ENCODE measurements at places on chromosomes 5 and 9.
A peak's percentile ranks its signal among the peaks of the same experiment; 100 is the strongest.

DNA sequence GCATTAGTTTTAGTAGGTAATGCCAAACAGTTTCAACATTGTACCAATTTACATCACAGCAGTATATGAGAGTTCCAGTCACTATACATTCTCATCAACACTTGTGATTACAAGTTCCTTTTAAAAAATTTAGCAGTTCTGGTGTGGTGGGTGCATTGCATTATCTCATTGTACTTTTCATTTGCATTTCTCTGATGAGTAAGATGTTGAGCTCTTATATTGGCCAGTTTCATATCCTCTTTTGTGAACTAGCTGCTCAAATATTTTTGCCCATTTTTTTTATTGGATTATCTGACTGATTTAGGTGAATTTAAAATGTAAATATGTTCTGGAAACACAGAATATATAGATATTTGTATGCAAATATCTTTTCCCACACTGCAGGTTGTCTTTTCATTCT is 160.9 kb upstream of the NR3C1 start:
- DNase-seq: no peak

DNA sequence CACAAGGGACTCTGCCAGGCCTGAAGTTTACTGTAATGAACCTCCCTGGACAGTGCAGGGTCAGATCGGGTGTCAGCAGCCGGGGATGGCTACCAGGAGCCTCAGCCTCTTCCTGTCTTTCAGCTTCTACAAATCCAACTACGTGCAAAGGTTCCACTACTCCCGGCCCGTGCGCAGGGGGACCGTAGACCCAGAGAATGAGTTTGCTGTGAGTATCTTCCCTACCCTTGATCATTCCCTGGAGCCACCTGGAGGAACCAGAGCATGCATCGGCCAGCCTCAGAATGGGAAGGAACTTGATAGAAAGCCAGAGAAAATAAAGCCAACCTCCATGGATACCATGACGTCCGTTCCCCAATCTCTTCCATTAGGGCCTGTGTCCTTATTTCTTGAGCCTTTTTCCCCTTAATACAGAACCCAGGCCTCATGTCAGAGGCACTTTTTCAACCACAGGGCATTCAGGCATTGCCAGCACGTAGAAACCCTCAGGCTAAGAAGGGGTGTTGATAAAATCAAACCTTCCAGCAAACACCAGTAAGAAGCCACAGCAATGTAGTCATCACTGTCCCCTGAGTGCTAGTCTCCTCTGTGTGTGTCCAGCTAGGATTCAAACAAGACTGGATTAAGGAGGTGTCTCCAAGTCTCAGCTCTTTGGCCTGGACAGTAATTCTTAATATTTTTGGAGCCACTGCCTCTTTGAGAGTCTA is 49.0 kb upstream of the FOXI1 start:
- no peak for DNase-seq

DNA sequence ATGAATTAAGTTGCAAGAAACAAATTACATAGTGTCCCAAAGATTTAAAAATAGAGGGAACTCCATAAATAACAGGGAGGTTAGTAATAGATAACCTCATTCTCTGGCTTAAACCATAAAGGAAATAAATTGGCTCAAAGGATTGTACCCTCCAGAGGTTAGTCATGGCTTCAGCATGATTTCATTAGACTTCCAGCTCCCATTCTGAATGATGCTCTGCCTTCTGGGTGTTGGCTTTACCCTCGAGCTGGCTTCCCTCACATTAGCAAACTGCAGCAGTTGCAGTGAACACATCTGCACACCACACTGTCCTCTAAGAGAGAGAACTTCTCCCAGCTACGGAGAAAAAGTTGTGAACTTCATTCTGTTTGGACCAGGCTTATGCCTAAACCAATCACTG is 70.4 kb downstream of the RGS7BP start:
- DNase-seq: no peak

GRCh38 chr5:152465140-152465539 is 60.1 kb upstream of the NMUR2 start:
- no peak for DNase-seq

DNA sequence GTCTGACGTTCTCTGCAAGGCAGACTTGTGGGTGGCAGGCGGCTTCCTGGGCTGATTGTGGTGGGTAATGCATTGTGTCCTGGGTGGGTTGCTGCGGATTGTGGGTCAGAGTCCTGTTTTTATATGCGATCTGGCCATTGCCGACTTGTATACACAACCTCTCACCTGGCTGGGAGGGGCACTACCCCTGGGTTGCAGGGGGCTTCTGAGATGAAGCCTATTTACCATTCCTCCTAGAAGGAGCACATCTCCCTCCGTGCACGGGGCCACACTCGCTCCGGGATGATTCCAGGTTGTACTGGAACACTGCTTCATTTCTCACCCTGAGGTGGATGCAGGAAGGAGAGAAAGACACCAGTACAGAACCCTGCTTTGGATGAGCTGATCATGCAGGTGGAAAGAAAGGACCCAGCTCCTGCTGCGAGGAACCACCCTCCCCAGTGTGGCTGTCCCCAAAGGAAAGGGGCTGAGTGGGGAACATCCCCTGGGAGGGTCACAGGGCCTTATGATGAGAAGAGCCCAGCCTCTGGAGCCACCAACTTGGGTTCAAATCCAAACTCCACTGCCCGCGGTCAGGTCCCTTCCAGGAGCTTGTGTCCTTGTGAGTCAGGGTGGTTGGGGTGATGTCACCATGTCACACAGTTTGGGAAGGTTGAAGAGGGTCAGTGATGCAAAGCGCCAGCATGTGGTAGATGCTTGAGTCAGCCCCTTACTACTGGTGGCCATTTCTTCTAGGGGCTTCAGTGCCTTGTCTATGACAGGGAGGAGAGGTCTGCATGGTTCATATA is 151.8 kb upstream of the COL5A1 start:
- no peak for DNase-seq

DNA sequence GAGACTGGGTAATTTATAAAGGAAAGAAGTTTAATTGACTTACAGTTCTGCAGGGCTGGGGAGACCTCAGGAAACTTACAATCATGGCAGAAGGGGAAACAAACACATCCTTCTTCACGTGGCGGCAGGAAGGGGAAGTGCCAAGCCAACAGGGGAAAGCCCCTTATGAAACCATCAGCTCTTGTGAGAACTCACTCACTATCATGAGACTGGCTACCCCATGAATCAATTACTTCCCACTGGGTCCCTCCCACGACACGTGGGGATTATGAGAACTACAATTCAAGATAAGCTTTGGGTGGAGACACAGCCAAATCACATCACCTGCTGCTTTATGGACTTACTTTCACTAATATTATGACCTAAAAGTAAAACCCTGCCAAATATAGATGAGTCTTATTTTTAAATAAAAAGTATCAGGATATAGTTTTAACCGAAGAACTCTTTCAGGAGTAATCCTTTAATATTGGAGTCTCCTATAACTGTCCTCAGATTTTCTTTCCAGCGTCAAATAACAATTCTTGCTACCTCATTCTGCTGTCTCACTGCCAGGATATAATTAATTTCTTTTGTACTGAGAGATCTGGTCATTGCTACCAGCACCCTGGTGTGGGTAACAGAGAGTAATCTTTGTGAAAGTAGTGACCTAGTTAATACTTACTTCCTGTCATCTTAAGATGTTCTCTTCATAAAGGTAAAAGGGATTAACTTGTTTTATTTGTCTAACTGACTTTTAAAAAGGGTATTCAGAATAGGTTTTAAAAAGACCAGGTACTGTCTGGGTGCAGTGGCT is 68.6 kb downstream of the NLN start:
- peak; percentile 8 for DNase-seq

DNA sequence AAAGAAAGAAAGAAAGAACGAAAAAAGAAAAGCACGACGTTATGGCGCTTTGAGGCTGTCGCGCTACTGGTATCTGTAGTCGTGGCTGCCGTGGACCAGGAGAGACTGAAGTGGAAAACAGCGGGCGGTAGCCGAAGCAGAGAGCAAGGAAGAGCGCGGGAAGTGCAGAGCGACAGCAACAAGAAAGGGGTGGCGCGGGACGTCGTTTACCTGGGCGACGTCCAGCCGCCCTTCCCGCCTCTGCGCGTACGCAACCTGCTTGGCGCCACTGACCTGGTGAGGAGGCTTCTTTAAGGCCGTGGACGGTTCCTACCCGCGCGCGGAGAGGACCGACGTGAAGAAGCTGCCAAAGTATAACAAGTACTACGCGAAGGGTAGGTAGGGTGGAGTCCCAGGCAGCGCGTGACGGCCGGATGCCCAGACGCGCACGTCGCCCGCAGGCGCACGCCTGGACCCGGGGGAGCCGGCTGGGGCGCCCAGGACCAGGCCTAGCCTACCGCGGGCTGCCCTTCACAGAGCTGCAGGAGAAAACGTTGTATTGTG is 15.4 kb downstream of the CCL28 start:
- peak; percentile 34 for DNase-seq

DNA sequence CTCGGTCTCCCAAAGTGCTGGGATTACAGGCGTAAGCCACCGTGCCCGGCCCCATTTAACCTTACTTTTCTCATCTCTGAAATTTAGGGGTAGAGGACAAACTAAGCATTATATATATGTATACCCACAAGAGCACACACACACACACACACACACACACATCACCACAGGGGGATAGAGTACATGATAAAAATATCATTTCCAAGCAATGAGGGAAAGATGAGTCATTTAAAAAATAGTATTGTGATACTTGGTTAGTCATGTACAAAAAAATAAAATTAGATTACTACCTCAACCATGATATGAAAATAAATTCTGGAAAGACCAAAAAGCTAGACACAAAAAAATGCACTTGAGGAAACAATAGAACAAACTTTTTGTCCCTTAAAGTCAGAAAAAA is 67.2 kb downstream of the CDH18 start:
- DNase-seq: no peak

Data from stimulated activated CD8-positive, alpha-beta memory T cell treated with anti-CD3 and anti-CD28 coated beads, Interleukin-12 subunit alpha, Interleukin-12 subunit beta, amount 100 ng/mL, for 4 hours (primary cell).